ENCODE measurements at places on chromosomes 7 and 10.

DNA sequence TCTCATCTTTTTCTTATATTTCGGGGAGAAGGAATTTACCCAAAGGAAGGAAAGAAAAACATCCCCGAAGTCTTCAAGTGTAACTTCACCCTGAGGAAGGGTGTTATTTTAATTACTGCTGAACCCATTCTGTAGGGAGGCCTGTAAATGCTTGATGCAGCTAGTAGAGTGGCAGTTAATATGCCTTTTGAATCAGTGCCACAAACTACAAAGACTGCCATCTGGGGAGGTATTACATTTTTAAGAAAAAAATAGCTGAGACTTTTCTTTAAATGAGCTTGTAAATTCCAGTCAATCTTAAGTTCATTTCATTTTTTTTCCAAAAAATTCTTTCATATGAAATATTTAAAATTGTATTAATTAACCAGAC, 233.1 kb upstream of the FERD3L start:
- DNase-seq: no peak

GRCh38 chr10:61837755-61838171, 63.7 kb upstream of the ARID5B start:
- no peak for DNase-seq

GRCh38 chr7:157840174-157840913, 503.5 kb downstream of the DNAJB6 start:
- DNase-seq: no peak

- DNase-seq: no peak
Observed at GRCh38 chr7:107939573-107940489, 48.8 kb downstream of the DLD start.

DNA sequence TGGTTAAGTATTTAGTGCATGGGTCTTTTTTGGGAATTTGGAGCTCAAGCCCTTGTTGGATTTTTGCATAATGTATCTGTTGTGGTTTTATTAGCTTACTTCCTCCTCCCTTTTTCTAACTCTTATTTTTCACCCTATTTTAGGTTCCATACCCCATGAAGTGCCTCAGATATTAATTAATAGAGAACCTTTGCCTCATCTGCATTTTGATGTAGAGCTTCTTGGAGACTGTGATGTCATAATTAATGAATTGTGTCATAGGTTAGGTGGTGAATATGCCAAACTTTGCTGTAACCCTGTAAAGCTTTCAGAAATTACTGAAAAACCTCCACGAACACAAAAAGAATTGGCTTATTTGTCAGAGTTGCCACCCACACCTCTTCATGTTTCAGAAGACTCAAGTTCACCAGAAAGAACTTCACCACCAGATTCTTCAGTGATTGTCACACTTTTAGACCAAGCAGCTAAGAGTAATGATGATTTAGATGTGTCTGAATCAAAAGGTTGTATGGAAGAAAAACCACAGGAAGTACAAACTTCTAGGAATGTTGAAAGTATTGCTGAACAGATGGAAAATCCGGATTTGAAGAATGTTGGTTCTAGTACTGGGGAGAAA, 28.0 kb downstream of the SIRT1 start:
- DNase-seq: no peak

DNA sequence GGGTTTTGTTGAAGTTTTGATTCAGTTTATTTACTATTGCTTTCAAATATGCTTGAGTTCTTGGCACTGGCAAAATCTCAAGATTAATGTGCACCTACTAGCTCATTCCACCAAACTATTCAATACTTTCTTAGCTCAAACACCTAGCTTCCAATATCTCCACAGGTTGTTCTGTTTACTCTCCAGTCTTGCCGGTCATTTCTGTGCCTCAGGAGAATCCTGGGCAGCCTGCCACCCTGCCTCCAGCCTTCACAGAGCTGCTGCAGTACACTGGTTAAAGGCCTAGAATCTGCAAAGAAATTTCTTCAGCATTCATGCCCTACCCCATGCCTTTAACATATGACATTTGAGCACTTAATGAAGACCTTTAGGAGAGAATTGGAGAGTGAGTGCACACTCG, 4.0 kb upstream of the TMEM106B start:
- no peak for DNase-seq

GRCh38 chr10:43254199-43254730, 12.6 kb downstream of the RASGEF1A start:
- no peak for DNase-seq

GRCh38 chr10:5584895-5585516, 60.2 kb downstream of the CALML3 start:
- DNase-seq: no peak

DNA sequence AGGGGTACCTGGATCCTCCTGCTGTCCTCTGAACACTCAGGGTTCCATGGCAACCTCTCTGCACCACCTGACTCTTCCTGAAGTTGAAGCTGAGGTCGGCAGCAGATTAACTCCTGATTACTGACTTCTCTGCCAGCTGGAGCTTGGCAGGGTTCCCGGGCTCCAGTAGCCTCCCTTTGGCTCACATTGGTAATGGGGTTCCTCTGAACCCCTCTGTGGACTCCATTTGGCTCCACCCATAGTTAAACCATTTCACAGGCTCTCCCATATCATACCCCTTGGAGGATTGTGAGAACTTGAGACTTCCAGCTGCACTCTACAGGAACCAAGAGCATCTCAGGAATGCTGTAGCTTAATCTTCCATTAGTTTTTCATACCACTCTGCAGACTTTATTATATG, 292.5 kb downstream of the HDAC9 start:
- DNase-seq: no peak

- no peak for DNase-seq
Observed at GRCh38 chr7:44970523-44971051, 8.2 kb downstream of the MYO1G start.

- DNase-seq: no peak
Observed at GRCh38 chr7:81672872-81673271, 97.0 kb downstream of the HGF start.

GRCh38 chr10:29329420-29329819, 40.5 kb downstream of the LYZL1 start:
- DNase-seq: no peak

DNA sequence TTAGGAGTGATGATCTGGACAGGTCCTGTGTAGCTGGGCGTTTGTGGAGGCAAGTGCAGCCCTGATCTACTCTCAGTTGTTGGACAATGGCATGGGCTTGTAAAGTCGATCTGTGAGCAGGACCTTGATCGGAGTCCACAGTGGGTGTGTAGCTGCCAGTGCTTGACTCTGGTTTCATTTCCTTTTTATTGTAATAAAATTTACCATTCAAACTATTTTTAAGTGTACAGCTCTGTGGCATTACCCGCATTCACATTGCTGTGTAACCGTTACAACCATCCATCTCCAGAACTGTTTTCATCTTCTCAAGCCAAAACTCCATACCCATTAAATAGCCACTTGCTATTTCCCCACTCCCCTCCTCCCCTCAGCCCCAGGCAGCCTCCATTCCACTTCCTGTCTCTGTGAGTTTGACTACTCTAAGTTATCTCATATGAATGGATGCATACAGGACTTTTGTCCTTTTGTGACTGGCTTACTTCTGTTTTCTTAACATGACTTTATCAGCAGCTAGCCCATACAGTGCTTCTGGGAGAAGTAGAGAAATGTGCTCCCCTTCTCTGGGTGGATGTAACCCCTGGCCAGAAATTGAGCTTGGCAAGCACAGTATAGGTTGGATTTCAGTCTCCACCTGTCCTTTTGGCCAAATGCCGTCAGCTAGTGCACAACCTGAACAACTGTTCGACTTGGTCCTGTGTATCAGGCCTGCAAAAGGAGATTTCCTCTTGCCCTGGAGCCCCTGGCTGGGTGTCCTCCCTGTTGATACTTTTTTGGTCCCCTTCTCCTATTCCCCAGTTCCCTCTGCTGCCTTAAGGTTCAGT, 180.0 kb downstream of the LRMDA start:
- DNase-seq: peak; percentile 21

DNA sequence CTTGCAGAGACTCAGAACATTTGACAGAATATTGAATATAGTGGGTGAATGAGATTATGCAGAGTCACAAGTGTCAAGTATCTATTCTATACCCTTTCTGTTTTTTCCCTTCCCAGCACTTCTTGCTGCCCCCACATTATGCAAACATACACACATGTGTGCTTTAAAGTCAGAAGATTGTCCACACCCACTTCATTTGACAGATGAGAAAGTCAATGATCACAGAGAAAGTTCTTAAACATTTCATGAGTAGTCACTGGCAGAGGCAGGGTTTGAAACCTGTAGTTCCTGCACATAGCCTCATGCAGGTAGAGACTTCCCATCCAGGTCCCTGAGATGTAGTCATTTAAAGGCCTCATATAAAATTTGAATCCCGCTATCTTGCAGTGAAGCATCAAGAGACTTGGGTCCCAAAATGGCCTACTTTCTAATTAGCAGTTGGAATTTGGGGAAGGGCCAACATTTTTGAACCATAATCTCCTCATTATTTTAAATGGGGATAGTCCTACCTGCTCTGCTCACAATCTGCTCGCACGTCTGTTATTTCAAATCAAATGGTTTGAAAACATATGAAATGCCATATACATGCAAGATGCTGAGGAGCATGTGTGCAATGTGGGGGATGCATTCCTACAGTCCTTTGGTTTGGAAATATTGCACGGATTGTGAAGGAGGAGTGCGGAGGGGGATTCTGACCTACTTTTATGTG, 217.8 kb downstream of the STK31 start:
- no peak for DNase-seq

GRCh38 chr10:14063531-14064285, 267.0 kb downstream of the FRMD4A start:
- no peak for DNase-seq

DNA sequence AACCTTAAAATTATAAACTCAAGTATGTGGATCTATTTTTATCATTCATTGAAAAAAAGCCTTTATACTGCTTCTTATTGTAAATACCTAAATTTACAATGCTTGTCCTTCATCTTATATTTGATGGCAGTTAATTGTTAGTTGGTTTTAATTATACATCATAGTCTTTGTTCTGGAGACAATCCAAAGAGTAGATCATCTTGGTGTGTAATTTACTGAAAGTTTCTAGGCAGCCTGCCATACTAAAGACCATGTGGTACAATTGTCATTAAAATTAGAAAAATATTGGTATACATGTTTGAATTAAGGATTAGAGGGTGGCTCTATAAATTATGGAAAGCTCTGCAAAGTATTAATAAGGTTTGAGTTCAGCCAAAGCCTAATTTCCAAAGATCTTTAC, 231.4 kb downstream of the KCND2 start:
- DNase-seq: no peak

DNA sequence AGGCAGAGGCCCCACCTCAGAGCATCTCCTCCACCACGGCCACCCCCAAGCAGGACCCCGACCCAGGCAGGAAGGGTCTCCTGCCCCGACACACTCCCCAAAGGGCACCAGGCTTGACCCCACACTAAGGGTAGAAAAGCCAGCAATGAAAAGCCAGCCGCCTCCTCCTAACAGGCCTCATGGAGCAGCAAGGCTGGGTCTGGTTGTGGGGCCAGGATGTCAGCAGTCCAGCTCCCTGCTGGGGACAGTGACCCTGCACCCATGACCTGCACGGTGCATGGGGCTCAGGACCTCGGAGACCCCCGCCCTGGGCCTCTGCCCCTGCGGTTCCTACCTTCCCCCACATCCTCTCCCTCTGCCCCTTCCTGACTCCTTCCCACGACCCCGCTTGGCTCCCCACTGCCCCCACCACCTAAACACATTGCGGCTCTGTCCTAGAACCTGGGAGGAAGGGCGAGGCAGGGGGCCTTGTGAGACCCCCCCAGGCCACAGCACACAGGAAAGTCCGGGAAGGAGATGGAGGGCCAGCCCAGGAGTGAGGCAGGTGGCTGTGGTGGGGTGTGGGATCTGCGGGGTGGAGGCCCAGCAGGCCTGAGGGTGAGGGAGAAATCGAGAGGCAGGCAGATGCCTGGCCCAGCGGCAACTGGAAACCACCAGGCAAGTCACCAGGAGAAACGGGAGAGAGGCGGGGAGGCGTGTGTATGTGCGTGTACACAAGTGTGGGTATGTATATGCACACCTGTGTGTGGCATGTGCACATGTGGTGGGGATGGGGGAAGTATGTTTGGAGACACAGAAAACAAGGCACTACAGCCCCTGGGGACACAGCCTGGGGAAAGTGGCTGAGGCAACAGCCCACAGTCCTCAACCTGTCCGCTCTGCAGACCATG, 229.9 kb downstream of the MAD1L1 start:
- no peak for DNase-seq

GRCh38 chr10:42974693-42975002, 102.2 kb upstream of the RET start:
- DNase-seq: no peak

- DNase-seq: no peak
Observed at GRCh38 chr10:10699427-10699826, 318.2 kb upstream of the CELF2 start.

GRCh38 chr10:52353960-52354394, 39.9 kb downstream of the DKK1 start:
- DNase-seq: no peak

DNA sequence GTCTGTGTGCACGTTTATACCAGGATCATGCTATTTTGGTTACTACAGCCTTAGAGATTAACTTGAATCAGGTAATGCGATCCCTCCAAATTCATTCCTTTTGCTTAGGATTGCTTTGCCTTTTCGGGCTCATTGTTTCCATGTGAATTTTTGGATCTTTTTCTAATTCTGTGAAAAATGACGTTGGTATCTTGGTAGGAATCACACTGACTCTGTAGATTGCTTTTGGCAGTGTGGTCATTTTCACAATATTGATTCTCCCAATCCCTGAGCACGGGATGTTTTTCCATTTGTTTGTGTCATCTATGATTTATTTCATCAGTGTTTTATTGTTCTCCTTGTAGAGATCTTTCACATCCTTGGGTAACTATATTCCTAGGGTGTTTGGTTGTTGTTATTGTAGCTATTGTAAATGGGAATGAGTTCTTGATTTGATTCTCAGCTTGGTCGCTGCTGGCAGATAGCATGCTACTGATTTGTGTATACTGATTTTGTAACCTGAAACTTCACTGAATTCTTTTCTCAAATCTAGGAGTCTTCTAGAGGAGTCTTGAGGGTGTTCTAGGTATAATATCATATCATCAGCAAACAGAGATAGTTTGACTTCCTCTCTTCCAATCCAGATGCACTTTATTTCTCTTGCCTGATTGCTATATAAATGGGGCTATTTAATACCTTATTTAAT, 18.2 kb downstream of the SNX8 start:
- no peak for DNase-seq

GRCh38 chr7:80330434-80330833, 181.4 kb downstream of the GNAT3 start:
- no peak for DNase-seq

DNA sequence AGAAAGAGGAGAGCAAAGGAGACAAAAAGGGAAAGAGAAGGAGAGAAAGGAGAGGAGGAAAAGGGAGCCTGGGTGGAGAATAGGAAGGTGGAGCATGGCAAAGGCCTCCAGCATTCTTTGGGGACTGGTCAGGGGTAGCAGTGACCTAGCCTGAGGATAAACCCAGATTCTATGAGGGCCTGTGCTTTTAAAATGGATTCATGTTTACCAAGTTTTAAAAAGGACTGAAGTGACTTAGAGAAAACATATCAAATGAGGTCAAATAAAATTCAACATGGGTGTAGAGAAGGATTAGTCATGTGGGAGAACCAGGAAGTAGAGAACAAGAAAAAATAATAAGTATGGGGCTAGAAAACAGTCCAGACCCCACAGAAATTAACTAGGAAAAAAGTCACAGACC, 20.7 kb downstream of the CREB3L2 start:
- DNase-seq: no peak

All from hematopoietic multipotent progenitor cell treated with erythropoietin and hydrocortisone succinate and interleukin-3 and kit ligand, for 6 days (in vitro differentiated cells).